Lower leg skin (tissue), 4 donors: ENCODE measurements at places on chromosomes 7 and 10. TPM values are rescaled to one million over a fixed set of nuclear protein-coding genes. Genes with fewer than 3 reads are reported as not detected.

Gene CALHM1
- total RNA-seq: not detected

Gene MSS51
- total RNA-seq: 0.38 TPM

Gene MRPS17
- total RNA-seq: 5.3 TPM

Gene ZP3
- 3.0 TPM for total RNA-seq

Gene EPHA1
- total RNA-seq: 51.7 TPM

Gene COBL
- 78.0 TPM for total RNA-seq

Gene TAS2R40
- not detected for total RNA-seq

Gene NUTM2A
- total RNA-seq: 2.3 TPM

Gene DPYSL4
- not detected for total RNA-seq

Gene VIPR2
- 0.32 TPM for total RNA-seq

Gene SPDYE5
- not detected for total RNA-seq

Gene DGKB
- not detected for total RNA-seq

Gene IFT22
- 13.3 TPM for total RNA-seq

Gene CADPS2
- 7.7 TPM for total RNA-seq

Gene EPC1
- total RNA-seq: 42.3 TPM

Gene TMEM229A
- total RNA-seq: not detected

Gene ACTL6B
- total RNA-seq: not detected

Gene LAMTOR4
- total RNA-seq: 727 TPM

Gene OR2A12
- total RNA-seq: not detected

Gene KIAA1549
- total RNA-seq: 1.1 TPM

Gene COL28A1
- total RNA-seq: 1.6 TPM

Gene C10orf105
- 0.08 TPM for total RNA-seq

Gene RBM20
- 6.2 TPM for total RNA-seq

Gene AGR2
- total RNA-seq: 1.9 TPM

Gene GIMAP6
- 3.6 TPM for total RNA-seq

Gene PBLD
- 3.6 TPM for total RNA-seq

Gene CYP3A7
- not detected for total RNA-seq

Gene RNLS
- total RNA-seq: 6.8 TPM

Gene VPS37D
- total RNA-seq: 2.4 TPM

Gene UBE2D1
- 4.7 TPM for total RNA-seq

Gene LHFPL3
- total RNA-seq: 2.4 TPM

Gene ANXA8L1
- total RNA-seq: 309 TPM

Gene ACSL5
- total RNA-seq: 3.5 TPM

Gene ITGB8
- 66.1 TPM for total RNA-seq

Gene RASSF4
- 7.2 TPM for total RNA-seq

Gene CFAP58
- total RNA-seq: not detected

Gene MYPN
- total RNA-seq: not detected

Gene PHYH
- 10.9 TPM for total RNA-seq

Gene CYP2C18
- total RNA-seq: 5.2 TPM

Gene TMEM270
- total RNA-seq: not detected

Gene GPRIN2
- total RNA-seq: 50.5 TPM

Gene ITGB1
- total RNA-seq: 159 TPM

Gene RET
- 1.2 TPM for total RNA-seq

Gene GIMAP8
- 2.3 TPM for total RNA-seq
